ENCODE measurements at places on chromosomes 16 and 17.

DNA sequence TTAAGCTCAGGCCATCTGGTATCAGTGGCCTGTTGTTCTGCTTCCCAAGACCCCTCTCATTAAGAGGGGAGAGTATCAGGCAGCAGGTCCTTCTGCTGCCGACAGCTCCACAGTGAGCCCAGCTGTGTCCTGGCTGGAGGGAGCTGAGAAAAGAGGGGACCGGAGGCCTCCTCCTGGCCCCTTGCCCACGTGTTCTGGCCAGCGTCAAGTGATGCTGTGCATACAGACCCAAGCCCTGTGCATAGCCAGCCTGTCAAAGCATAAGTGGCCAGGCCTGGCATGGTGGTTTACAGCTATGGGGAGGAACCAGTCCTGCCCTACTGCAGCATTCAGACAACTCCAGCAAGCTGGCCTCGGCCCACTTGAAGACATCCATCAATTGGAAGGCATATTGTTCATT lies 48.0 kb downstream of the ABCC6 start:
- no peak for DNase-seq

DNA sequence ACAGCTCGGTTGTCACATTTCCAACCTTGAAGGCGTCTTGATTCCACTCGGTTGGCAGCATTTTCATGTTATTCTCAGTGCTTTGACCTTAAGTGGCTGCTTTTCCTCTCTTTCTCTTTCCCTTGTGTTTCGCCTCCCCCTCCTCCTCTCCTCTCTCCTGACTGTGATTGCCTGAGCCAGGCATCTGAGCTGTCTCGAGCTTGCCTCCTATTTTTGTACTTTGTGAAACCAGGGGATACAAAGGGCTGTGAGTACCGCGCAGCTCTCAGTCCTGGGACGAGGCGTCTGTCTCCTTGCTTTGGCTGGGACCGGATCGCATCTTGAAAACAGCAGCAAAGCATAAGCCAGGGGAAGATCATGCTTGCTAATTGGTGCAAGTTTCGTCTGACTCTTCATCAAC lies 48.8 kb upstream of the SDK2 start:
- DNase-seq, result no peak

DNA sequence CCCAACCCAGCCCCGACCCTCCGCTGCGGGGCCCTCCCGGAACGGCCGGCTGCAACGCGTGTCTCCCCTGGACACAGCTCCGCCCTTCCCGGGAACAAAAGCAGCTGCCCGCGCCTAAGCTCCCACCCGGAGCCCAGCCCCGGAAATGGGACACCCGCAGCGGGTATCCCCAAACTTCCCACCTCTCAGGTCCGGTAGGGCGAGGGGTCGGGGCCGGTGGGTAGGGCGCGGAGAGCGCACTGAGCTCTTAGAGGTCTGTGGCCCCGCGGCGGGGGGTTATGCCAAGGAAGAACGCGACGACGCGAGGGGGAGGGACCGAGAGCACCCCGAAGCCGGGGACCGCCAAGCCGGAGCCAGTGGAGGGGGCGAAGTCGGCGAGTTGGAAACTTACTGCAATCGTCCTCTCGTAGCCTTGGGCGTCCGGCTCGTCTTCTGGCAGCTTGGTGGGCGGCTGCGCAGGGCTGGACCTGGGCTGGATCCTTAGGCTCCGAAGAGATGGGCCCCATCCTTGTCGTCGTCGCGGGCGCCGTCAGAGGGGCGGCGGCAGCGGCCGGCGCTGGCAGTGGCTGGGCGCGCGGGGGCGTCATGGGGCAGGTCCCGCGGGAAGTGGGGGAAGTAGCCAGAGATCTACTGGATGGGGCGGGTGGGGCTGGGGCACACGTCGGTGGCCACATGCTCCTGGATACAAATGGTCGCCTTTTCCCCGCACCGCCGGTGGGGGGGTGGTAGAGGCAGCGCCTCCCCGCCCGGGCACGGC lies 6.9 kb downstream of the USP6 start:
- no peak for DNase-seq

DNA sequence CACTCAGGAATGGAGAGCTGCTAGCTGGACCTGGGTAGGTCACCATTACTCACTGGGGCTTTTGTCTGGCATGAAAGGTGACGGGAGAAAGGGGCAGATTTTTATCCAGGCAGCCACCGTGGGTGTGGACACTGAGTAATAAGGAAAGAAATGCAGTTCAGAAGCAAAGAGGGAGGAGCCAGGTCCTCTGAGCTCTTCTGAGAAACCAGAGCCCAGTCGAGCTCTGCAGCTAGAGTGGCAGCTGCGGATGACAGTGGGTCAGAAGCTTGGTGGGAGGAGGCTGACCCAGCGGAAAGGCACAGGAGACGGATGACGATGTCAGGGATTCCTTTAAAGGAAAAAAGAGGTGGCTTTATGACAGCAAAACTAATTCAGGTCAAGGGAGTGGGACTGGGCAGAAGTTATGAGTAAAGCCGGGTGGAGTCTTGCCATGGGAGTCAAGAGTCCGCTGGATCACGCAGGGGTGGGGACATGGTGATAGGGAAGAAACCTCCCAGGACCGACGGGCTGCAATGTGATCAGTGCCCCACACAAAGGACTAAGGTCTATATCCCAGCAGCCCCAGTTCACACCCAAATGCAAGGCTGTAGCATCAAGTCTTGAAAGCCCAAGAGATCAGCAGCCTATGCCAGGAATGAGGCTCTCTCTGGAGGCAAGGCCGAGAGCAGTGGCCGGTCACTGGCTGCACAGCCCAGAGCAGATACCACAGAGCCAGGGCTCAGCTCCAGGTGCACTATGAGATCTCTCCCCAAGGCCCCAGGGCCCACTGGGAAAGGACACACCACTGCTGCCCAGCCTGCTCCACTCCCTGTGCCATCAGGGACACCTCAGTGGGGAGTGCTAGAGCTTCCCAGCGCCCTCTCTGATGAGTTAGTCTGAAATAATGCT lies 6.3 kb upstream of the MNT start:
- no peak for DNase-seq

DNA sequence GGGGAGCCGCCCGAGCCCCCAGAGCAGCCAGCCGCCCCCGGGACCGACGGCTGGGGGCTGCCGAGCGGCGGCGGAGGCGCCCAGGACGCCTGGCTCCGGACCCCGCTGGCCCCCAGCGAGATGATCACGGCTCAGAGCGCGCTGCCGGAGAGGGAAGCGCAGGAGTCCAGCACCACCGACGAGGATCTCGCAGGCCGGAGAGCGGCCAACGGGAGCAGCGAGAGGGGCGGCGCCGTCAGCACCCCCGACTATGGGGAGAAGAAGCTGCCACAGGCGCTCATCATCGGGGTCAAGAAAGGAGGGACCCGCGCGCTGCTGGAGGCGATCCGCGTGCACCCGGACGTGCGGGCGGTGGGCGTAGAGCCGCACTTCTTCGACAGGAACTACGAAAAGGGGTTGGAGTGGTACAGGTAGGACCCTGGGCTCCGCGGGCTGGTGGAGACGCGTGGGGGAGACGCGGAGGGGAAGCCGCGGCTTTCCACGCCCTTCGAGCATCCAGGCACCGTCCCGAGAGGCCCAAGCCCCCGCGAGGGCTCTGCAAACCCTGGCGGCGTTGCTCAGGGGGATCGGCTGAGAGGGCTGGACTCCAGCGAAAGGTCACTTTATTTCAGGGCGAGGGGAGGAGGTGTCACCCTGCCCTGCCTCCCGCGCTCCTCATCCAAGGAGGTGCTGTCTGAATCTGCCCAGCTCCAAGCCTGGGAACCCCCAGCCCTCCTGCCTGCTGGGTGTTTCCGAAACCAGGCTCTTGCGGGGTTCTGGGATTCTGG lies 1.2 kb downstream of the HS3ST4 start:
- DNase-seq, result no peak

Measured in effector memory CD4-positive, alpha-beta T cell (primary cell).